ENCODE measurements at places on chromosomes 3 and 15. TPM values are rescaled to one million over a fixed set of nuclear protein-coding genes. Genes with fewer than 3 reads are reported as not detected.

Gene MEGF11
- total RNA-seq, result not detected

Gene NR2F2
- total RNA-seq, result 31.0 TPM

Gene DUOX1
- total RNA-seq, result 458 TPM

Gene GFM1
- 42.0 TPM for total RNA-seq

Gene UACA
- 83.8 TPM for total RNA-seq

Gene ACSBG1
- total RNA-seq, result 2.3 TPM

Gene C3orf85
- total RNA-seq, result not detected

Gene ISY1
- 34.8 TPM for total RNA-seq

Gene CPN2
- not detected for total RNA-seq

- peak; percentile 86 for DNase-seq
- H3K27me3 ChIP-seq, result no peaks in the 10 kb centered on the region
- peak overlapping the region; percentile 99 for H3K27ac ChIP-seq
Measured at GRCh38 chr15:63497642-63498467, 6.5 kb upstream of the USP3 start.

- H3K4me1 ChIP-seq, result no peaks in the 10 kb centered on the region
- no peak for DNase-seq
- H3K36me3 ChIP-seq, result no peaks in the 10 kb centered on the region
- H3K27ac ChIP-seq, result no peak overlapping the region
Measured at GRCh38 chr15:32923176-32923575, 205.4 kb downstream of the GREM1 start.

DNA sequence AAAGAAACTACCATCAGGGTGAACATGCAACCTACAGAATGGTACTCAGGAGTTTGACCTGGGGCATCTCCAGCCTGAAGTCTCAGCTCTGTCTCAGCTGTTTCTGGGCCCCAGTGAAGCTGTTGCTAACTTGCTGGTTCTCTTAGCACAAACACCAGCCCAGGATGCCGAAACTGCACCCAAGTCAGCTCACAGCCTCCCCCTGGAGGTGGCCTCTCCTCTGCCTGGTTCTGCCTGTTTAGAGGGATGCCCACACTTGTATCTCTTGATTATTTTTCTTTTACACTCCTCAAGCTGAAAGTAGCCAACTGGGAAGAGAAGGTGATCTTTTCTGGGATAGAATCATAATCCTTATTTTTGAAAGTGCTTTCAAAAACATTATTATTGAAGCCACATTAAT is 289.0 kb upstream of the RASGRP1 start:
- no peaks in the 10 kb centered on the region for H3K36me3 ChIP-seq
- no peaks in the 10 kb centered on the region for H3K4me1 ChIP-seq
- no peaks in the 10 kb centered on the region for H3K27me3 ChIP-seq
- DNase-seq, result no peak
- H3K4me3 ChIP-seq, result no peak overlapping the region

- DNase-seq, result no peak
- peak overlapping the region; percentile 20 for H3K27ac ChIP-seq
- H3K4me1 ChIP-seq, result no peaks in the 10 kb centered on the region
- H3K27me3 ChIP-seq, result no peaks in the 10 kb centered on the region
Measured at GRCh38 chr3:12507591-12508281, 23.5 kb downstream of the TSEN2 start.

DNA sequence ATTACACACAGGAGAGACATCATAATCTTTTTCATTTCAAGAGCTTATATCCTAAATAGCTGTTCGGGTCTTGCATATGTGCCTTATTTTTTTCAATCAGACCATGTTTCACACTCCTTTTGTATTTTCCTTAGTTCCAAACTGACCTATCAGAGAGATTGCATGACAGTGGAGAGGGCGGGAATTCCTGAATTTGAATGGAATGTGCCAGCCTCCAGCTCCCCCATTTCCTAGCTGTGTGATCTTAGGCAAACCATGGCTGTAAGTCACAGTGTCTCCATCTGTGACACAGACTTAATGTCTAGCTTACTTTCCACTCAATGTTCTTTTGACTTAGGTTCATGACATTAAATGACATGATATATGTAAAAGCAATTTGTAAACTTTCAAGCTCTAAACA is 62.0 kb upstream of the CSTA start:
- H3K36me3 ChIP-seq, result no peaks in the 10 kb centered on the region
- no peak overlapping the region for H3K27ac ChIP-seq
- no peak overlapping the region for H3K4me3 ChIP-seq
- DNase-seq, result no peak
- H3K27me3 ChIP-seq, result no peaks in the 10 kb centered on the region

DNA sequence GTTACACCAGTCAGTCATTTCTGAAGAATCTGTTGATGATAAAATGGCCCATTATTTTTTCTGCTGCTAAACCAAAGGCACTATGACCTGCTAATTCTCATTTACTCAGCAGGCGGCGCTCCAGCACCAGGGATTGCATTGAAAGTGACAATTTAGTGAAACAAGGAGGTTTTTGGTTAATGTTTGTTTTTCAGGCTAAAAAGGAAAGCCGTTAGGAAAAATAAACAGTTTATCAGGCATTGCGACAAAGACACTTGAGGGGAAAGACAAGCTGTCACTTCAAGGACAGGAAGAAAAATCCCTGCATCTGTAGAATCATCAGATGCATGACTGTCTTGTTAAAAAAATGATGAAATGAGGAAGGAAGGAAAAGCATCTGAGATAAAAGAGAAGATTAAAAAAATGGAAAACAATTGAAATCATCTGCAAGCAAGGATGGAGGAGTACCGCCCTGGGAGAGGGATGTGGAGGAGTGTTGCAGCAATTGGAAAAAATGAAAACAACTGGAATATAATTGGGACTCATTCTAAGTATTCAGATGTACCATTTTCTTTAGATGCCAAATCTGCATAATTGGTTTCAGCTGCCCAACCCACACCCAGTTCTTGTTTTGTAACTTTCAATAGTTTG is 54.0 kb downstream of the NR1D2 start:
- no peak for DNase-seq
- H3K4me1 ChIP-seq, result peaks cover 4% of the 10 kb centered on the region
- no peak overlapping the region for H3K4me3 ChIP-seq
- no peaks in the 10 kb centered on the region for H3K27me3 ChIP-seq
- no peaks in the 10 kb centered on the region for H3K36me3 ChIP-seq

DNA sequence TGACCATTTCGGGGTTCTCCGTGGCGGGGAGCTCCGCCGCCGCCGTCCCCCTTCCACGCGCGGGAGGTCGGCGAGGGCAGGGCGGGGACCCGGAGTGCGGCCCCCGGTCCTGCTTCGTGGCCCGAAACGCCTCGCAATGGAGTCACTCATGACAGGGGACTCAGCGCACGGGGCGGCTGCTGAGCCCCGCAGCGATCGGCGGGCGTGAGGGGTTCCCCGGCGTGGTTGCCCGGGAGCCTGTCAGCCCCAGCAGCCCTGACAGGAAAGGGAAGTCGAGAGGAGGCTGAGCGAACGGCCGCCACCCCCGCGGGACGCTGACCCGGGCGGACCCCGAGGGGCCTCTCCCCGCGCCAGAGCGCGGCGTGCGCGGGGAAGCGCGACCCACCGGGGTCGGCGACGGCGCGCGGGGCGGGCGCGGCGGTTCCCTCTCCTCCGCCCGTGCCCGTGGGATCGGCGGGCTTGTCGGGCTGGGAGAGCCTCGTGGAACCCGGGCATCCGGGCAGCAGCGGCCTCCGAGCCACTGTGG is 564 bp upstream of the PIGZ start:
- peak overlapping the region; percentile 98 for H3K4me3 ChIP-seq
- no peaks in the 10 kb centered on the region for H3K36me3 ChIP-seq
- peak overlapping the region; percentile 89 for H3K27ac ChIP-seq
- H3K4me1 ChIP-seq, result peaks cover 26% of the 10 kb centered on the region
- peak; percentile 90 for DNase-seq
- H3K27me3 ChIP-seq, result no peaks in the 10 kb centered on the region

DNA sequence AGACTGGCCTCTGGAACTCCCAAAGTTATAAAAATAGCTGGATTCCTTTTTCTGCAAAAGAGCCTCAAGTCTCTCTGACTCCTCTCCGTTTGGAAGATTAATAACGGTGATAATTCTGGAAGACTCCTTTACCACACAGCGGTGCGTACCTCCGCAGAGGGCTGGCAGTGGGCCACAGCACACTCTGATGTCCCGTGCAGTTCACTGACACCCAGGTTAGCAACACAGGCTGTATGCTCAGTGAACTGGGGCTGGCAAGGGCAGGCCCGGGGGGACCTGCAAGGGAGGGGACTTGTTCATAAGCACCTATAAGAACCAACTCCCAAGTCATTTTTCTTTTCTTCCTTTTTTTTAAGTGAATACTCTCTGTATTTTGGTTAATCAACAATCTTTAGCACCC is 120.3 kb upstream of the TJP1 start:
- no peaks in the 10 kb centered on the region for H3K27me3 ChIP-seq
- peak; percentile 43 for DNase-seq
- H3K4me1 ChIP-seq, result no peaks in the 10 kb centered on the region
- H3K36me3 ChIP-seq, result no peaks in the 10 kb centered on the region

DNA sequence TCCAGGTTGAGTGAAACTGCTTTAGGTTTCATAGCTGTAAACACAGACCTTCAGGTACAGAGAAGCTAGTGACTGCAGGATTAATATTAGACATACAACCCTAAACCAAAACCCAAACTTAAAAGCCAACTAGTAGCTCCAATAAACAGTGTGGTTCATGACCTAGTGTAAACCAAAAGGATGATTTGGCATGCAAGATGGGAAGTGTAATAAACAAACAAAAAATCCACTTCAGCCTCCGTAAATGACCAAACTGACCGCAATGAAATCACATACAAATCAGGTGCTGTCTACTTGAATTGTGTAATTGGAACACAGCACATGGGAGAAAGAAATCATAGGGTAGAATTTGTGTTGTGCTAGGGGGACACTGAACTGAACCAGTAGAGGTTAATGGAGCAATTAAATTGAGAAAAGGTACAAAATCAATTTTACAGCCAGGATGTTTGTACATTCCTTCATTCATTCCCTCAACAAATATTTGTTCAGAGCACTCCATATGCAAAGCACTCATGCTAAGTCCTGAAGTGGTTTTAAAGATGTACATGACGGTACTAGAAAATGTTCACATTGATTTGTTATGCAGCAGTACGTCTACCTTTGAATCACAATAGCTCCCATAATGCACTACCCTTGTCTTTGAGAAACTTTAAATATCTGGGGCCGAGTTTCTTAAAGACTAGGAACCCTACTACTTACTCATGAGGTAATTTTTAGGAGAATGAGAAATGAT is 21.4 kb upstream of the CHST2 start:
- no peak overlapping the region for H3K27ac ChIP-seq
- no peak for DNase-seq
- no peaks in the 10 kb centered on the region for H3K4me1 ChIP-seq
- H3K36me3 ChIP-seq, result no peaks in the 10 kb centered on the region
- H3K27me3 ChIP-seq, result no peaks in the 10 kb centered on the region

- H3K4me1 ChIP-seq, result no peaks in the 10 kb centered on the region
- H3K4me3 ChIP-seq, result no peak overlapping the region
- no peaks in the 10 kb centered on the region for H3K27me3 ChIP-seq
- DNase-seq, result no peak
- H3K27ac ChIP-seq, result no peak overlapping the region
- H3K36me3 ChIP-seq, result no peaks in the 10 kb centered on the region
Measured at GRCh38 chr15:80878242-80878866, 99.2 kb downstream of the CEMIP start.

DNA sequence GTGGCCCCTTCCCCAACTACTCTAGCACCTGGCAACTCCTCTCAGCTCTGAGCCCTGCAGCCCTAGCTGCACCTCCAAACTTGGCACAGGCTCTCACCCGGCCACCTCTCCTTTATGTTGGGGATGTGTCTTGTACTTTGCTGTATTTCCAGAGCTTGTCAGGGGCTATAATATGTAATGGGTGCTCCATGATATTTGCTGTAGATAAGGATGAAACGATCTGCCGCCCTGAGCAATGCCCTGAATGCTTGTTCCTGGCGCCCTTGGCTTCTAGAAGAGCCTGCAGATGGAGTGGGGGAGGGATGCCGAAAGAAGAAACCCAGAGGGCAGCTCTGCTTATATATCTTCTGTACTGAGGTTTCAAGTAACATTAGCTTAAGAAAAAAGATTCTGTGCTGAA is 35.9 kb upstream of the ZBTB38 start:
- H3K27me3 ChIP-seq, result no peaks in the 10 kb centered on the region
- H3K36me3 ChIP-seq, result no peaks in the 10 kb centered on the region
- no peaks in the 10 kb centered on the region for H3K4me1 ChIP-seq
- no peak for DNase-seq
- H3K4me3 ChIP-seq, result no peak overlapping the region

DNA sequence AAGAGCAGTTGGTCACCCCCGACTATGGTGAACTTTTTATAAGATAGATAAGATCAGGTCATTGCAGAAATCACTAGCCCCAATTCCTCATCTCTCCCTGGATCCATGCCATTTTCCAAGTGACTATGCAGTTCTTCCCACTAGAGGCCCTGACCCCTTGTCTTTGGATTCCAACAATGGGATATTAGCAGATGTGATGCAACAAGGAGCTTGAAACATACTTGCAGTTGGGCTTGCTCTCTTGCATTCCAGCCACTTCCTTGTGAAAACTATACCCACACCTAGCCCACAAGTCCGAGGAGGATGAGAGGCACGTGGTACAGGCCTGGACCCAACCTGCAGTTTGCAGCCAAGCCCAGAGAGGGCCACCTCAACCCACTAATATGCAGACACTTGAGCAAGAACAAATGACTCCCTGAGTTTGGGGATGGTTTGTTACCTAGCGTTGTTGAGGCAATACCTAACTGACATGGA is 60.6 kb downstream of the SUCLG2 start:
- no peaks in the 10 kb centered on the region for H3K36me3 ChIP-seq
- no peak overlapping the region for H3K27ac ChIP-seq
- H3K27me3 ChIP-seq, result no peaks in the 10 kb centered on the region
- no peaks in the 10 kb centered on the region for H3K4me1 ChIP-seq
- no peak overlapping the region for H3K4me3 ChIP-seq

- H3K36me3 ChIP-seq, result peaks cover 5% of the 10 kb centered on the region
- DNase-seq, result peak; percentile 93
- no peaks in the 10 kb centered on the region for H3K27me3 ChIP-seq
- peaks cover 47% of the 10 kb centered on the region for H3K4me1 ChIP-seq
- peak overlapping the region; percentile 83 for H3K4me3 ChIP-seq
- peak overlapping the region; percentile 98 for H3K27ac ChIP-seq
Measured at GRCh38 chr3:57596495-57597126, 533 bp downstream of the ARF4 start.

DNA sequence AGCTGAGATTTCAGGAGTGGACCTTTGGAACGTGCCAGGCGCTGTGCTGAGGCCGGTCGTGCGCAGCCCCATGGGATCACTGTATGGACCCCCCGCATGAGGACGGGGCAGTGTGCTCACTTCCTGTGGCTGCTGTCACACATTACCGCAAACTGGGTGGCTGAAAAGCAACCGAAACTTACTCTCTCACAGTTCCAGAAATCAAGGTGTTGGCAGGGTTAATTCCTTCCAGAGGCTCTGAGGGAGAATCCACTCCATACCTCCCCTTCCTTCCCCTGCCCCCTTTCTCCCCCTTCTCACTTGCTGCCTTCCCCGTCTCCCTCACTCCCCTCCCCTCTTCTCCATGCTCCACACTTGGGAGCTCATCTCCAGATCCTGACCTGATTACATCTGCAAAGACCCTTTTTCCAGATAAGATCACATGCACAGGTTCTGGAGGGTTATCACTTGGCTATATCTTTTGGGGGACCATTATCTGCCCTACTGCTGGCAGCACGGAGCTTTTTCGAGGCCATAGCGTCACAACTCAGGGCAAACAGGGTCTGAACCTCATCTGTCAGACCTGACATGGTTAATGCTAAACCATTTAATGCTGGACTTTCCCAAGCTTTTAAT is 41.2 kb downstream of the KLF13 start:
- H3K27me3 ChIP-seq, result no peaks in the 10 kb centered on the region
- H3K27ac ChIP-seq, result peak overlapping the region; percentile 86
- DNase-seq, result no peak
- peaks cover 99% of the 10 kb centered on the region for H3K4me1 ChIP-seq
- H3K4me3 ChIP-seq, result no peak overlapping the region

All from upper lobe of left lung (tissue), 6 donors.